Peyer's patch (tissue), 4 donors: ENCODE measurements at places on chromosomes 6 and 20. TPM values are rescaled to one million over a fixed set of nuclear protein-coding genes. Genes with fewer than 3 reads are reported as not detected.
A peak's percentile ranks its signal among the peaks of the same experiment; 100 is the strongest.

Gene PROKR2
- not detected for total RNA-seq

Gene KCNS1
- not detected for total RNA-seq

Gene TCP1
- 144 TPM for total RNA-seq

Gene PLA2G7
- total RNA-seq: 0.80 TPM

Gene PTPRK
- total RNA-seq: 109 TPM

Gene HLA-DQA1
- 36.3 TPM for total RNA-seq

Gene CD24
- total RNA-seq: 38.9 TPM

Gene C20orf202
- 2.3 TPM for total RNA-seq

Gene POU5F1
- 27.8 TPM for total RNA-seq

DNA sequence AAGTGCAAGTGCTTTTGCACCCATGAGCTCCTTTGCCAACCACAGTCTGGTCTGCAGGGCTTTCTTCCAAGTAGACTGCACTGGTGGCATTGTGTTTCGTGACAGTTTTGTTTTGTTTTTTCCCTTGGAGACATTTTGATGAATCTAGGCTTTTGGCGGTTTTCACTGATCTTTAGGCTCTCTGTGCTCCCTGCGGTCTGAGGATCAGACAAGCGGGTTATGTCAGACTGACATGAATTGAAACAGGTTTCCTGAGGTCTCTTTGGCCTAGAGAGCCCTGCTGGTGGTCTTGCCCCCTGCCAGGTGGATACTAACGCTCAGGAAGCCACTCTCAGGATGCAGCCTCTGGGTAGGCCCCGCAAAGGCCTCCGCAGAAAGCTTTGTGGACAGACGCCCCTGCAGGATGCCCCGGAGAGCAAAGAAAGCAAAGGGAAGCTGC, 555.4 kb upstream of the AGPAT4 start:
- no peak for DNase-seq

DNA sequence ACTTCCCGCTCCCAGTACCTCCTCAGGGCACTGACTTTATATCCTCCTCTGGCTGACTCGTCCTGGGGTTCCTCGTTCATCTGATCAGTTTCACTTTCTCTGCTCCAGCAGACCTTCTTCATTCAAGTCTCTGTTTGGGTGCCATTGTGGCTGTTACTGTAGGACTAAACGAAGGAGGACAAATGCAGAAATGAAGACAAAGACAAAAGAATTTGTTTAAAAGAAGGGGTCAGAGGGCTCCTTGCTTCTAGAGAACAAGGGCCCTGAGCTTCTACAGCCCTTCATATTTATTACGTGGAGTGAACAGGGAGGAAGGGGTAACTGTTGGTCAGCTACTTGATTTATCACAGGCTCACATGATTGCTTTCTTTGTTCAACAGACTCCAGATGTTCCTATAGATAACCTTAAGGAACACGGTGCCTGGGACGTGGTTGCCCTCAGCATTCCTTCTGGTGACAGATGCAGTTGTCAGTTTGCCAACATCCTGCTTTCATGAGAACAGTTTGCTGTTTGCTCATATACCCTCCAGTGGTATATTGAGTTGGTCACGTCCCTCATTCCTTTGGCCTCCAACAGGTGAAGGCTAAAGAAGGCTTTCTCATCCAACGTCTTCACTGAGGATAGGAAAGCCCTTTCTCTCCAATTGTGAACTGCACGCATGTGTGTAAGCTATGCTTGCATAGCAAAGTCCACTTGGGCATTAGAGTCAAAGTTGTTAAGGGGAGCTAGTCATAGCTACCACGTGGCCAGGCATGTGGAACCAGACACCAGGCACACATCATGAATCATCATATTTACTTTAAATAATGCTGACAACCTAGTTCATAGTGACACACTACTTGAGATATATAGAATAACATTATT, 69.1 kb upstream of the BTN3A2 start:
- no peak for DNase-seq

GRCh38 chr20:13382786-13383185, 161.7 kb downstream of the ISM1 start:
- DNase-seq: no peak

- DNase-seq: no peak
Observed at GRCh38 chr20:51331481-51331880, 211.0 kb downstream of the NFATC2 start.

DNA sequence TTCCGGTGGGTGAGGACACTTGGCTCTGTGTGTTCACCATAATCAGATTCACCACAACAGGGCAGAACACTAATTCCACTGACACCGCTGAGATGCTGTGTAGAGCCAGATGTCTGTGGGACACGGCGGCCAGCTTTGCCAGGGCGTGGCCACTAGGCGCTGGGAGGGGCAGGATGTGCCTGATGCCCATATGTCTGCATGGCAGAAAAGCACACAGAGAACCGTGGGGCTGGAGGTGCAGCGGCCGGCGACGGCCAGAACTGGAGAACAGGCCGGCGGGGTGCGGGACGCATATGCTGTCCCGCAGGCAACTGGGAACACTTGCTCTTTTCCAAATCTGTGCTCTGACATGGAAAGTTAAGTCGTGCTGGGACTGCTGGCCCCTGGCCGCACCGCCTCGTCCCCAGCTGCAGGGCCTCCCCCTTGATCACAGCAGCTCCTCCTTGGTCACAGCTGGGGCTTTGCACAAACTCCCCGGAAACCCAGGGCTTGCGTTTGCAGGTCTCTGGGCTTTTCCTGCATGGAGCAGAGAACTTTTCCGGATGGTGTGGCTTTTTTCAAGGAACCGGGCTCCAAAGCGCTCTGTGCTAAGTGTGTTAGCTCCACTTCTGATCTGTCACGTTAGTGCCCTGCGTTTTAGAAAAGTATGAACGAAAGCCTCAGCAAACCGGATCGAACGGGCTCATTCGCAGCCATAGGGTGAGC, 31.1 kb downstream of the NTSR1 start:
- peak; percentile 79 for DNase-seq

DNA sequence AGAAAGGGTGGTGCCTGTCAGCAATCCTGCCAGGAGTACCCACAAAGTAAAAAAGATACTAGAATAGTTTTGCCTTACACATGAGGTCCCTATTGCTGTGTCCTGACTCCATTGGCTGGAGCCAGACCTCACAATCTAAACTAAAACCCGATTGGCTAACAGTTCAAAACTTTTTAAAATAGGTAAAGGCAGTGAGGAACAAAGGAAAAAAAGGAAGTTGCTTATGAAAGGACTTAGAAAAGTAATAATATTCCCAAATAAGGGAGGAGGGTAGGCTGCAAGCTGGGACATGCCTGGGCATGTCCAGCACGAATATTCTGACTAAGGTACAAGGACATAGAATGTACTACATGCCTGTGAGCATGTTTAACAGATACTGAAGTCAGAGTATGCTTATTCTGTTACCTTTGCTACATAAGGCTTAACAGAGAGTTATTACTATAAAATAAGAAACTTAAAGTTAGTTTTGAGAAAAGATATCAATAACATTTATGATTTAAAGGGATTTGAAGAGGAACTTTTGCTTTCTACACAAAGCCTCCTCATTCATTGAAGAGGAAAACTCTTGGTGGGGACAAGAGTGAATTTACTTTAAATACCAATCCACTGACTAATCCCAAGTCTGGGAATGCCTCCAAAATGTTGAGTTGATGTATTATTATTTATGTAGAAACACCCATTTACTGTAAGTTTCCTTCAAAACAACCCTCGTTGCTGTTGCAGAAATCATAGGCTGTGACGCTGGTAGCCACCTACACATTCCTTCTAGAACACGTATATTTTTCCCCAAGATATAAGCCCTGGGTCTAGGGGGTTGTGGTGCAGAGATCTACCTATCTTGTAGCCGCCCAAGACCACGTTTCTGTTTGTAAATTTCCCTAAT, 8.2 kb upstream of the MTHFD1L start:
- no peak for DNase-seq

- DNase-seq: no peak
Observed at GRCh38 chr20:12698817-12699216, 310.0 kb upstream of the SPTLC3 start.

GRCh38 chr6:41355952-41356351, 20.5 kb downstream of the NCR2 start:
- no peak for DNase-seq

GRCh38 chr20:23915844-23916243, 36.3 kb upstream of the CST5 start:
- no peak for DNase-seq

GRCh38 chr6:170093658-170094596, 197.0 kb downstream of the DLL1 start:
- peak; percentile 13 for DNase-seq

DNA sequence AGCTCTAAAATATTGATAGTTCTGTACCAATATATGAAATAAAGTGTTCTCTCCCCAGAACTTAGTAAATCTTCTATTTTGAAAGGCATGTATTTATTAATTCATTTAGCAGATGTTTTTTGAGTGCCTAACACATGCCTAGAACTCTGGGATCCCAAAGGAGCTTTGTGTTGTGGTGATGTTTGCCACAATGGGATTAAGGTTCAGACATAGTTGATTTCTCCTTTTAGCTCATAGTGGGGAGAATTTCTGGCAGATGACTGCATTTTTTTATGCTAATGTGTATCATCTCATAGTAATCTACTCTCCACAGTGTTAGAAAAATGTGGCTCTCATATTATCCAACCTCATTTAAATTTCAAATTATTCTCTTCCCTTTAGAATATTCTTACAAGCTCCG, 21.7 kb downstream of the MYB start:
- DNase-seq: no peak

- DNase-seq: no peak
Observed at GRCh38 chr6:37170273-37171200, 585 bp downstream of the PIM1 start.

- DNase-seq: no peak
Observed at GRCh38 chr6:51025082-51025777, 206.6 kb downstream of the TFAP2B start.

- no peak for DNase-seq
Observed at GRCh38 chr6:119200512-119201175, 122.2 kb upstream of the FAM184A start.

DNA sequence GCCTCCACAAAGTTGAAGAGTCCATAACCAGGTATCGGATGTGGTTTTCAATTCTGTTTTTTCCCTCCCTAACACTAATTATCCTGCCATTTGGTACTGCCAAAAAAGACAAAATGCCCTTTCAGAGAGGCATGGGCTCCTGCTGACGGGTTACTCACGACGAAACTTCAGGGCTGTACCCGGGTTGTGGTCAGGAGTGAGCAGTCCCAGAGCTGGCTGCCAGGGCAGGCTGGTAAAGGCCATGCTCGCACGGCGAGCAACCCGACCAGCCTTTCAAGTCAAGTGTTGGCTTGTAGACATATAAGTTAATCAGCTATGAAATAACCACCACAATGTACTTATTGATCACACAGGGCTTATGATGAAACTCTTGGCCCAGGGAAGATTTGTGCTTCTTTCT, 152.5 kb downstream of the FOXC1 start:
- DNase-seq: no peak

- no peak for DNase-seq
Observed at GRCh38 chr6:124947971-124948451, 14.2 kb upstream of the RNF217 start.

DNA sequence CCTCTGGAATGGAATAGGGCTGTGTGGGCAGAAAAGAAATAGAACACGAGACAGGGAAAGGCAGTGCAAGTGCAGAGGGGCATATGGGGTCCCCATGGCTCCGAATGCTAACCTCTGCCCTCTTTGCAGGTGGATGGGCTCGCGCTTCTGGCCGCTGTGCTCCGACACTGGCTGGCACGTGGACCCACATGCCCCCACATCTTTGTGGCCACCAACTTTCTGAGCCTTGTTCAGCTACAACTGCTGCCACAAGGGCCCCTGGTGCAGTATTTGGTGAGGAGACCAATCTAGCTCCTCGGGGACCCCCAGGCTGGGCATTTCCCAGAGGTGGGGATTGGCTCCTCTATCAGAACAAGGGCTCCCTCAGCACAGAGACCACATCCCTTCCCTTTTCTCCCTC, 1.1 kb upstream of the SAPCD1 start:
- DNase-seq: no peak
